ENCODE measurements at places on chromosomes 13 and 19.

GRCh38 chr13:45915686-45916439 lies 64.3 kb upstream of the SIAH3 start:
- no peak for DNase-seq

DNA sequence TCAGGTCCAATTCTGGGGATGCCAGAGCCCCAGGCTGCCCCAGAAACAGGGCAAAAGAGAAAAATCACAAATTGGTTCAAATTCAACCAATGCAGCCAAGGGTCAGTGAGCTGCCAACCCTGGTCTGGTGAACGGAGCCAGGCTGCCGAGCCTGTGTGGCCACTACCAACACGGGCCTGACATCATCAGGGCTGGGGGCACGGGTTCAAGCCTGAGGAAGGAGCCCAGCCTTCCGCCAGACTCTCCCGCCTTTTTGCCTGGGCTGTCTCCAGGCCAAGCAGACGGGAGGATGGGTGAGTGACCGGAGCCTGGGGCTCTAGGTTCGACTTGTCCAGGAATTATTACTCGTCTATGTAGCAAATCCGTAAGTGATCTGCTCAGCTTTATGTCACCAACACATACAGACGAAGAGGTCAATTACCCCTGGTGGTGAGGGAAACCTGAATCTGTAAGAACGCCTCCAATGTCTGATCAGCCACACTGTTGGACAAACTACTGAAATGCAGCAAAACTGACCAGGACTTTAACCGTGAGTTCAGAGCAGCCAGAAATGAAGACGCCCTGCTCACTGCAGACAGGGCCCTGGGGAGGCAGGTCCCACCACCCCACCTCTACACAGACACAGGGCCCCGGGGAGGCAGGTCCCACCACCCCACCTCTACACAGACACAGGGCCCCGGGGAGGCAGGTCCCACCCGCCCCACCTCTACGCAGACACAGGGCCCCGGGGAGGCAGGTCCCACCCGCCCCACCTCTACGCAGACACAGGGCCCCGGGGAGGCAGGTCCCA lies 31.8 kb downstream of the RAB20 start:
- DNase-seq: no peak

DNA sequence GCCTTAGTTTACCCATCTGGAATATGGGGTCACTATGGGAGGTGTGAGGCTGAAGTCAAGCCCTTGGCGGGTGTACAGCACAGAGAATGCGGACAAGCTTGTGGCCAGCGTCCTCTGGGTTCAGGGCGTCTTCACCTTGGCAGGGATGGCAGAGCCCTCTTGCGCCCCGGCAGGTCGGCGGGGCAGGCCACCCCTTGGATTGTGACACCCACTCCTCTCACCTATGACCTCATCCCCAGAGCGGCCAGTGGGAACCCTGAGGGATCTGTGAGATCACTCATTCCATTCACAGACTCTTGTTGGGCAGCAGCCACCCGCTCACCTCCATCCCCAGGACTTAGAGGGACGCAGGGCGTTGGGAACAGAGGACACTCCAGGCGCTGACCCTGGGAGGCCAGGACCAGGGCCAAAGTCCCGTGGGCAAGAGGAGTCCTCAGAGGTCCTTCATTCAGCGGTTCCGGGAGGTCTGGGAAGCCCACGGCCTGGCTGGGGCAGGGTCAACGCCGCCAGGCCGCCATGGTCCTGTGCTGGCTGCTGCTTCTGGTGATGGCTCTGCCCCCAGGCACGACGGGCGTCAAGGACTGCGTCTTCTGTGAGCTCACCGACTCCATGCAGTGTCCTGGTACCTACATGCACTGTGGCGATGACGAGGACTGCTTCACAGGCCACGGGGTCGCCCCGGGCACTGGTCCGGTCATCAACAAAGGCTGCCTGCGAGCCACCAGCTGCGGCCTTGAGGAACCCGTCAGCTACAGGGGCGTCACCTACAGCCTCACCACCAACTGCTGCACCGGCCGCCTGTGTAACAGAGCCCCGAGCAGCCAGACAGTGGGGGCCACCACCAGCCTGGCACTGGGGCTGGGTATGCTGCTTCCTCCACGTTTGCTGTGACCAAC lies at the start of gene SPACA4:
Gene SPACA4, plus strand, starts transcription at position 280 of the 896 bp plus-strand sequence. Its CDS starts 237 bp downstream, at position 517.
- DNase-seq: no peak

DNA sequence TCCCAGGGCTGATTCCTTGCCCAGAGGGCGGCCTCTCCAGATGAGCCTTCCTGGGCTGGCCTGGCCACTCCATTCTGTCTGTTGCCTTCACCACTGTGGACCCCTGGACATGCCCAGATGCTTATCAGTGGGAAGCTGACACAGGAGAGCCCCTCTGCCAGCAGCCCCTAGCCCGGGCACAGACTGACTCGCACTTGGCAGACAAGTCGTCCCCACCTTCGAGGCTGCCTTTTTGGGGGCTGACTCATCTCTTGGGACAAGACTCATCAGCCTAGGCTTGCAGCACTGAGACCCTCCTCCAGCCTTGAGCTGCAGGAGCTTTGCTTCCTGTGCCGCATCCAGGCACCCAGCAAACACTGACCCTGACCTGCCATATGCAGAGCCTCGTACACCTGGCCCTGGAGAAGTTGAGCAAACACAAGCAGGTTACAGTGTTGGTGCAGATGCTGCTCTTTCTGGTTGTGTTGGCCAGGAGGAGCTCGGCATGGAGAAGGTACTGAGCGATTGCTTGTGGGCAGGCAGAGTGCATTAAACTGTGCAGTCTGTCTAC lies 8.1 kb downstream of the CHST8 start:
- DNase-seq: no peak

- DNase-seq: no peak
Measured at GRCh38 chr13:49216334-49216733, 3.8 kb upstream of the MLNR start.

DNA sequence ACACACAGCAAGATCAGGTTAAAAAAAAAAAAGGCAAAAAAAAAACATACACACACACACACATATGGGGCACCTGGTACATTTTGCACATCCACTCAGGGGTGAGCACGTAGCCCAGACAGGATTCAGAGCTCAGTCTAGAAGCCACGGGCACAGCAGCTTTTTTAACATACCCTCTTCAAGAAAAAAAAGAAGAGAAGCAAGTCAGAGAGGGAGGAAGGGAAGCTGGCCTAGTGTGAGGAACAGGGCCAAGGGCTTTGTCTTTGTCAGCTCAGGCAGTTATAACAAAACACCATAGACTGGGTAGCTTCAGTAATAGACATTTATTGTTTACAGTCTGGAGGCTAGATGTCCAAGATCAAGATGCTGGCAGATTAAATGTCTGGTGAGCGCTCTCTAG lies 2.3 kb upstream of the TPM4 start:
- DNase-seq: no peak

- no peak for DNase-seq
Measured at GRCh38 chr13:106480351-106480910, 55.0 kb downstream of the EFNB2 start.

DNA sequence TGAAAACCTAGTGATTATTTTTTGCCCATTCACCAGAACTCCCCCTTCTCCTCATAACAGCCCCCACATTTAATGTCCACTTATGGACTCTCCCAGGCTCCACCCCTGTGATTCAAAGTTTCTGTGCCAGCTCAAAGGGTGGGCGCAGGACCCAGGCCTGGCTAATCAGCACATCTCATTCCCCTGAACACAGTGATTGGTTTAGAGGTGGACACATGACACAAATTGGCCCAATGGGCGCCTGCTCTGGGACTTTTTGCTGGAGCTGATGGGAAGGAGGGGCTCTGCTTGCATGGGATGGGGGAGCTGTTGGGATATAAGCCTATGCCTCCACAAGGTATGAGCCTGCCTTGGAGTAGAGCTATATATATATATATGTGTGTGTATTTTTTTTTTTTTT lies 6.2 kb upstream of the EPOR start:
- DNase-seq: no peak

Measured in uterus (tissue), 4 donors.